Stimulated activated CD8-positive, alpha-beta memory T cell treated with anti-CD3 and anti-CD28 coated beads, Interleukin-7, amount 100 ng/mL, for 1 hour (primary cell): ENCODE measurements at places on chromosomes 3 and 15.

DNA sequence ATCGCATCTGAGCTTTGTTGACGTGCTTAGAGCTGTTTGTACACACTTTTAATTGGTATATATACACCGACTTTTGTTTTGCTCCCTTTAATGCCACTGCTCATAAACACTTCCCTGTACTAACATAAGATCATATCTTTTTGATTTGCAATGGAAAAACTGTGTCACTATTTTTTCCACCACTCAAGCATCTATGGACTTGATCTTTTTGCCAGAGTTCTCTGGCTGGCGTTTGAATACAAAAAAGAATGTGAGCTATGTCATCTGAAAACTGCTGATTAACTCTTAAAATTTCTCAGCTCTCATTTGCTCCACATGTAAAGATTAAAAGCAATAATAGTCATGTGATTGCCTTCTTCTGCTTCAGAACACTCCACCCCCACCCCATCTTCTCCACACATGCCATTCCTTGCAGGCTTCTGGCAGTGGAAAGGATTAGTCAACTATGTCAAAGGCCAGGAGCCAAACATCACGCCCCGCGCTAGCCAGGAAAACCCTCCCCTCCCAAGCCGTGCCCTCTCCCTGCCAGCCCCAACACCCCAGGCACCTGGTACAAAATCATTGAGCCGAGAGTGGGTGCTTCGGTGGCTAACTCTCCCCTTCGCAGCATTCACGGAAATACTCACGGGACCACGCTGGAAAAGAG, 123.4 kb upstream of the MEF2A start:
- no peak for DNase-seq

- no peak for DNase-seq
Observed at GRCh38 chr3:120067083-120067482, 27.2 kb downstream of the GSK3B start.

- no peak for DNase-seq
Observed at GRCh38 chr15:72785432-72785831, 1.9 kb upstream of the ADPGK start.

DNA sequence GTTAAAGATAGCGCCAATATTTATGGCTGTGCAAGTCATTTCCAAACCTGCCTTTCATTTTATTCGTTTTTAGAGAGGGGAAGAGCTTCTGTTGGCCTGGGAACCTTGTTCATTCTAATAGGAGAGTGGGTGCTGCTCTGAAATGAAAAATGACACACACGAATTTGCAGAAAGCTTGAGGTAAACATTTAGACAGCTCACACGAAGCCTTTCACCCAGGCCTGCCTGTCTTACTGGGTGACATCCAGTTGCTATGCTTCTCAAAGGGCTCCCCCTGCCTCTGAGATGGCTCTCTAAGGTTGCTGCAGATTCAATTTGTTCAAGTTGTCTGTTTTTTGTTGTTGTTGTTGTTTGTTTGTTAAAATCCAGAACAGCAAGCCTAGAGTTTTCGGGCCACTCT, 18.2 kb downstream of the PEX5L start:
- no peak for DNase-seq

DNA sequence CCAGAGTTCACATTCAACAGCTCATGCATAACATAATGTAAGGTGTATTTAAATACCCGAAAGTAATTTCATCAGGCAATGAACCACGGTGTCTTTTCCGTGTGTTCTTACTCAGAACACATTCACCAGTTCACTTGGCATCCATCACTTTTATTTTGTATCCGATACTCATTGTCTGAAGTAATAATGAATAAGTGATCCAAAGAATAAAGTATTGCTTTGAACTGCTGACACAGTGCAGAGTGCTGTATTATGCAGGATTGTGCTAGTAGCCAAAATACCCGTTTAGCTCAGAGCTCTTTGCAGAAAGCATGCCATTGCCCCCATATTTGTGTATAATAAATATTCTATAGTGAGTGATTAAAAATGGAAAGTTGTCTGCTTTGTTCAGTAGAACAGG, 460.9 kb upstream of the KCNMB2 start:
- no peak for DNase-seq

GRCh38 chr15:70509282-70509662, 254.1 kb downstream of the UACA start:
- DNase-seq: no peak

DNA sequence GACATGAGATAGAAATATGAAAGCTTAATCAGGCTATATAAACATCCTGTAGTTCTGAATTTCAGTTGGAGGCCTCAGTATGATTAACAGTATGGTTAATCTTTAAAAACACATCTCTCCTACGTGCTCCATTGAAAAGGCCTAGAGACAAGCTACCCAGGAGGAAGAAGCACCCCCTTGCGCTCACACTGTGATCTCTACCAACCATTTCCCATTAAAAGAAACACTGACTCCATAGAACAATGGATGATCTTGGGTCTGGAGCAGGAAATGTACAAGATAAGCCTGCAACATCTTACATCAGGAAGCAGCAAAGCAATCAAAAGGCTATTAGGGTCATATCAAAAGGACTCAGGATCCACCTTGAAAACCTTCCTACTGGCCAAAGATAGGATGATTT, 3.4 kb upstream of the EOGT start:
- DNase-seq: no peak

DNA sequence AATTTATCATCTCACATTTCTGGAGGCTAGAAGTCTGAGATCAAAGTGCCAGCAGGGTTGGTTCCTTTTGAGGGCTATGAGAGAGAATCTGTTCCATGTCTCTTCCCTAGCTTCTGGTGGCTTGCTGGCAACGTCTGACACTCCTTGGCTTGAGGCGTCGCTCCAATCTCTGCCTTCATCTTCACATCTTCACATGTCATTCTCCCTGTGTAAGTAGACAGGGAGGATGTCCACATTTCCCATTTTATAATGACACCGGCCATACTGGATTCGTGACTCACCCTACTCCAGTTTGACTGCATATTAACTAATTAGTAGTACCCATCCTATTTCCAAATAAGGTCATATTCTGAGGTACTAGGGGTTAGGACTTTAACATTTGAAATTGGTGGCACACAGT, 17.5 kb upstream of the ARHGAP31 start:
- DNase-seq: no peak

DNA sequence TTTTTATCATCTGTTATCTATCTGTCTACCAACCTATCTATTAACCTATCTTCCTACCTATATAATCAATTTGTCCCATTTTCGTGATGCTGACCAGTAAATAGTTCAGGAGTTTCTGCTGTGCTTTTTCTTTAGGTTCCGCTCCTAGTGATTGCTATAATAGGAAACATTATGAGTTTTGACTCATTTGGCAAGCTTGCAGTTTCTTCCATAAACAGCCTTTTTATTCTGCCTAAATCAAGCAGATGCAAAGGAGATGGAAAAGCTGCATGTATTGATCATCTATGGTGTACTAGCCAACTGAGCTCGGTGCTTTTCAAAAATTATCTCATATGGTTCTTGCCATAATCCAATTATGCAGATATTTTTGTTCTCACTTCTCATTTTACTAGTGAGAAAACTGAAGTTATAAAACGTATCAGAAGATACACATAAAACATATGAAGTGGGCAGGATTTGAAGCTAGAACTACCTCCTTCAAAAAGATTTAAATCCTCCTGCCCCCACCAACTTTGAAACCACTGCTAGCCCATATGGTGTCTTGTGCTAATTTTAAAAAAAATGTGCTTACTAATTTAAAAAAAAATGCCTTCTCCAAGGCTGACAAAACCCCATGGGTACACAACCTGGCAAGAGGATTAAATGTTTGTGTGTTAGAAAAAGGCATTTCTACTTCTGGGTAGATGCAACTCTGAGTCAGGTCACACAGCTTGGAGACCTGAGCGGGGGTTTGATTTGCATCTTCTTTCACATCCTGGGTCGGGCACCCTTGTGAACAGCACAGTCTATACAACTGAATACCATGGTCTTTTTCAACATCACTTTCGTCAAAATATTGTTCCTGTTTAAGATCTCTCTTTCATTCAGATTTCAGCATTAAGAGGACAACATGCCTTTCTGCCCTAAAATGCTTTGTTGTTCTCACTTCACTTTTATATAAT, 267.0 kb downstream of the CHL1 start:
- DNase-seq: no peak

DNA sequence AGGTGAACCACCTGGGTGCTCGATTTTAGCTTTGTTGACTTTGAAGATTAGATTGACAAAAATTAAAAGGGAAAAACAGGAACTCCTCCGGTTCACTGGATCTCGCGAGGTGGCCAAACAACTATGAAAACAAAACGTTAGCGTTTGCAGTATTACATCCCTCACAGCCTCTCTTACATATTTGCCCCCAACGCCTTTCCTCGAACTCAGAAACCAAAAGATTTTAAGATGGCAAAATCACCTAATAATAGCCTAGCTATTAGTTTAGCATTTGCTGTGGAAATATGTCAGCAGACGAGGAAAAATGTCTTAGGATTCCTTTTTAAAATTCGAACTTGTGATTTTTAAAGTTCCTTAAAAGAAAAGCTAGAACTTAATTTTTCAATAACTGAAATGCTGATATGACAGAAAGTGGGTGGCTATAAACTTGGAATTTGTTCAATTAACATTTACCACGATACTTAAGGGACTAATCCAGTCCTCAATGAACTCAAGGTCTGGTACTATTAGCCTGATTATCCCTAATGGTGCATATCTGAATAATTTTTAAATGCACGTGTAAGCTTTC, 491 bp upstream of the SENP7 start:
- no peak for DNase-seq

DNA sequence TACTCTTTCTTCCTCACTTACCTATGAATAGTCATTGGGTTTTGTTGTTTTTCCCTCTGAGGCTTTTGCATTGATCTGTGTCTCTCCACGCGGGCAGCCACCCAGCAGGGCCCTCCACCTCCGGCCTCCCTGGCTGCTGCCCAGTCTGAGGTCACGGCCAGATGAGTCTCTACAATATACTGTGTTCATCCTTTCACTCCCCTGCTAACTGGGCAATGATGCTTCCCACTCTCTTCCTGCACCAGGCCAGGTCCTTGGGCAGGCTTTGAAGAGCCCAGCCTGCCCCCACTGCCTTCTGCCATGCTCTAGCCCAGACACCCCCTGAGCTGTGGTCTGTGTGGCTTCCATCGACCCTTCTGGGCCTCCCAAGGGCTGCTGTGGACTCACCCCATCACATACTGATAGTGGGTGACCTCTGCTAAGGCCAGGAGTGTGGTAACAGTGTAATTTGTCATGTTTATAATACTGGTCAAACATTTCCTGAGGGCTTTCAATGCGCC, 18.0 kb downstream of the PDIA5 start:
- no peak for DNase-seq

- DNase-seq: no peak
Observed at GRCh38 chr3:30341079-30341478, 265.3 kb upstream of the TGFBR2 start.

- no peak for DNase-seq
Observed at GRCh38 chr3:128415773-128416577, 50.7 kb downstream of the DNAJB8 start.

DNA sequence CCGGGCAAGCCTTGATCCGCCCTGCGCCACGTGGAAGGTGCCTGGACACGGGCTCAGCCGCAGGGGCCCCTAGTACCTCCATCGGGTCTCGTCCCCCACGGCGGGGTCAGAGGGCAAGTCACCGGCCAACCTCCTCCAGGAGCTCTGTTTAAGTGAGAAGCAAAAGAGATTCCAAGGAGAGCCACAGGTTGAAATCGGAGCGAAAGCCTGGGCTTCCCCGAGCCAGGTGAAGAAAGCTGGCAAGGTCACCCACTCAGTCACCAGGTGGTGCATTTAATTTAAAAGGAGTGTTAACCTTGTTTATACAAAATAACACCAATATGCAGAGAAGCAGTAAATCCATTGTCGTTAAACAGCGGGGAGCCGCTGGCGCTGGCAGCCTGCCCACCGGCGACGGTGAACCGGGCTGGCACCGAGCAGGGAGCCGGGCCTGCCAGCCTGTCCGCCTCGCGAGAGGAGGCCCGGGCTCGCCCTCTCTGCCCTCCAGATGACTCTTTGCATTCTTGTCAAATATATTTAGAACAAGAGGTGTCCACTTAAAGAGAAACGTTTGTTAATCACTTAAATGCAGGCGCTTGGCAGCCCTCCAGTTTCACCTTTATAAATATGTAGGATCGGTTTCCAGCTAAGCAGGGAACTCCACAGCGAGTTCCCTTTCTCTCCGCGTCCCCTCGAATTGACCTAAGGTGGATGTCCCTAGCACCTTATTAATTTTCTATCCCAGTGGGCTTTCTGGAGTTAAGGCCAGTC, 277.3 kb upstream of the NR2F2 start:
- DNase-seq: no peak

DNA sequence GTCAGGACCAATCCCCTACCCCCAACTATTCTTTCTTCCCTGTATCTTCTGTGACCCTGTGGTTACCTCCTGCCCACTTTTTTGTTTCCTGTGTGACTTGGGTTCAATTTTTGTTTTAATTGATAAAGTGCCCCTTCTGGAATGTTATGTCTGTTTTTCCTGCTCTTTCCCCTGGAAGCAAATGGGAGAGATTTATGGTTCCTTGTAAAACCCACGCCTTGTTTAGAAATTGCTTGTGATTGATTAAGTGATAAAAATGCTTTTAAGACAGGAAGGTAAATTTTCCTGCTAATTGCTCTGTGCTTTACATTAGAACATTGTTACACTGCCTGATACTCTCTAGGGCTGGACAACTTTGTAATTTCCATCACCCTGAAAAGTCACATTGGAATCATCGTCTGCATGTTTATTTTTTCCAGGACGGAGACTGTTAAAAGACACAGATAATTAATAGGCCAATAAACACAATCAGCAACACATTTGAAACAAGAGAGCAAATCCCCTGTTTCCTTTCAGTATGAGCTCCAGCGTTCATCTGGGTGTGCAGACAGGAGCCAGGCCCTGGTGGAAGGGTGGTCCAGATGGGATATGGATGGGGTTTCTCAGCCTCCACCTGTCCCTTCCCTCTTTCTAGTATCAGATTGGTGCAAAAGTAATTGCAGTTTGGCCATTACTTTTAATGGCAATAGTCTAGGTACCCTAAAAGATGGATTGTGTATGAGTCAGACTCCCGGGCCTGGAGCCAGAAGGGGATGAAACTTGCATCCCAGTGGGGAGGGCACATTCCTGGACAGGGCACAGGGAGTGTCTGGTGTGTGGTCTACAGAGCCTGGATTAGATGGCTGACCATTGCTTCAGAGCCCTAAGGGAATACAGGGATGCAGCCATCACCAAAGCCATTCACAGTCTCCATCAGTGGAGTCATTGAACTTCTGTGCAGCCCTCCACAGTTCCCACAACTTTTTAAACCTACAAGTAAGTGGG, 58.1 kb upstream of the AGBL1 start:
- no peak for DNase-seq

DNA sequence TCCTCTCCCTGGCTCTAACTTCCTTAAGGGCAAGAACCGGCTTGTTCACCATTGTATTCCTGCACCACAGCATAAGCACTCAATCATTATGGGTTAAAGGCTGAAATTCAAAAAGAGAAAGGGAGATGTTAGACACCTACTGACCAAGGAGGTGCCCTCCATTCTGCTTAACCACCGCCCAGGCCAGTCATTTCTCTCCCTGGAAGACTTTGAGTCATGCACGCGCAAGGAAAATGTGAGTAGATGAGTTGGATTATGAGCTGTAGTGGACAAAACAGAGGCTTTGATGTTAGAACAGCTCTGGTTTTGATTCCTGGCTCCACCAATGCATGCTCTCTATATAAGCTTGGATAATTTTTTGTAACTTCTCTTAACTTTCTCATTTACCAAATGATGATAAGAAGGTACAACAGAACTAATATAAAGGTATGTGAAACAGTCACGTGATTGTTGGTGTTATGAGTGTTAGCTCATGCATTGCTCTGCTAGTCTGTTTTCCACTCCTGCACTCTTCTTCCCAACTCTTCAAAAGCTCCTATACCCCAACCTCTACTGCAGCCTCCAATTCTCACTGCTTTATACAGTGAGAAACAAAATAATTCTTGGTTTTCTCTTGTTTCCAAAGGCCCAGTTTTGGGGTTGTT, 148.4 kb upstream of the ATP11B start:
- no peak for DNase-seq

- DNase-seq: no peak
Observed at GRCh38 chr15:46786590-46787285, 930.6 kb upstream of the SEMA6D start.
